ENCODE measurements at places on chromosomes 3 and 15.

DNA sequence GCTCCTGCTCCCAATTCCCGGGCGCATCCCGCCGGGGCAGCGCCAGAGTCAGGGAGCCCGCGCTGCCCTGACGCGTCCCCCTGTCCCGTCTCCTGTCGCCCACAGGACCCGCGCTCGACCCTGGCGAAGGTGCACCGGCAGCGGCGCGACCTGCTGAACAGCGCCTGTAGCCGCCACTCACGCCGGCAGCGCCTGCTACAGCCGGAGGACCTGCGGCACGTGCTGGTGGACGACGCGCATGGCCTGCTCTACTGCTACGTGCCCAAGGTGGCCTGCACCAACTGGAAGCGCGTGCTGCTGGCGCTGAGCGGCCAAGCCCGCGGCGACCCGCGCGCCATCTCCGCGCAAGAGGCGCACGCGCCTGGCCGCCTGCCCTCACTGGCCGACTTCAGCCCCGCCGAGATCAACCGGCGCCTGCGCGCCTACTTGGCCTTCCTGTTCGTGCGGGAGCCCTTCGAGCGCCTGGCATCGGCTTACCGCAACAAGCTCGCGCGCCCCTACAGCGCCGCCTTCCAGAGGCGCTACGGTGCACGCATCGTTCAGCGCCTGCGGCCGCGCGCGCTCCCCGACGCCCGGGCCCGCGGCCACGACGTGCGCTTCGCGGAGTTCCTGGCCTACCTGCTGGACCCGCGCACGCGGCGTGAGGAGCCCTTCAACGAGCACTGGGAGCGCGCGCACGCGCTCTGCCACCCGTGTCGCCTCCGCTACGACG lies 16.9 kb downstream of the C3orf22 start:
- no peak for DNase-seq

GRCh38 chr15:87848012-87848411 lies 408.5 kb downstream of the NTRK3 start:
- no peak for DNase-seq

GRCh38 chr15:49848282-49848724 lies 227.5 kb downstream of the DTWD1 start:
- peak; percentile 79 for DNase-seq

DNA sequence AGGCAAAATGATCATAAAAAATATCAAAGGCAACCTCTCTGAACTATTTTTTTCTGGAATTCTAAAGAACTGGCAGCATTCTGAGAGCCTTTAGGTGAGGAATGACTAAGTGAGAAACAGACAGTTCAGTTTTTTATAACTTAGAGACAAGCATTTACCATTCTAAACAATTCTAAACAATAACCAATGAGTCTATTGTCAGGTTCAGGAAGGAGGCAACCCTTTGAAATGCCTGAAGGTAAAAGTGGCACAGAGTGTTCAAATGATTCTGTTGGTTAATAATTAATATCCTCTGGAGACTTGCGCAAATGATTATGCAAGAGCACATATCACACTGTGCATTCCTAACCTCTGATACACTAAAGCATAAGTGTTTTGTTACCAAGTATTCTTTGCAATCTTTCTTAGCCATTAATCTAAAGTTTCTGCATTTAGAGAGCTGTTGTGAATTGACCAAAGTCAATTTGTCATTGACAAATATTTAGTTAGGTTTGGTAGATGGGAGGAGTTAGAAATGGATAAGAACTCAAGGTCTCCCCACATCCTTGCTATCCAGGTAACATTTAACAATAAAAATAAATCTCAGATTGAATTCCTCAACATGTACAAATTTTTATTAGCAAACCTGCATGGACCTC lies 9.2 kb upstream of the TGFBR2 start:
- peak; percentile 50 for DNase-seq

GRCh38 chr15:52161406-52161966 lies 29.7 kb downstream of the GNB5 start:
- DNase-seq, result no peak

DNA sequence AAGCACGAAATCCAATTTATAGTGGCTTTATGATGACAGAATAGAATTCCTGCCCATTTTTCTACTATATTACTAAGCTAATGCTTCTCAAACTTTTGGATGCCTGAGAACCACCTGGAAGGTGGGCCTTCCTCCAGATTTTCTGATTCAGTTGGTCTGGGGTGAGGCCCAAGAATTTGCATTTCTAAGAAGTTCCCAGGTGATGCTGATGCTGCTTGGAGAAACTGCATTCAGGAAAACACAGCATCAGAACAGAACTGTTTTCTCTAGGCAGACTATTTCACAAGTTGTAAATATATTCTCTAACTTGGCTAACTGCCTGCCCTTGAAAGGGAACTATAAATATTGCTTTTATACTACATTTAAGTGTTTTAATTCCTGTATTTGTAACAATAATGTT lies 644.9 kb upstream of the DPPA4 start:
- no peak for DNase-seq

GRCh38 chr3:61015859-61016258 lies 235.4 kb downstream of the FHIT start:
- DNase-seq, result no peak

Measured in AG08395 (cell line).